ENCODE measurements at places on chromosomes 1 and 21.
A peak's percentile ranks its signal among the peaks of the same experiment; 100 is the strongest.

DNA sequence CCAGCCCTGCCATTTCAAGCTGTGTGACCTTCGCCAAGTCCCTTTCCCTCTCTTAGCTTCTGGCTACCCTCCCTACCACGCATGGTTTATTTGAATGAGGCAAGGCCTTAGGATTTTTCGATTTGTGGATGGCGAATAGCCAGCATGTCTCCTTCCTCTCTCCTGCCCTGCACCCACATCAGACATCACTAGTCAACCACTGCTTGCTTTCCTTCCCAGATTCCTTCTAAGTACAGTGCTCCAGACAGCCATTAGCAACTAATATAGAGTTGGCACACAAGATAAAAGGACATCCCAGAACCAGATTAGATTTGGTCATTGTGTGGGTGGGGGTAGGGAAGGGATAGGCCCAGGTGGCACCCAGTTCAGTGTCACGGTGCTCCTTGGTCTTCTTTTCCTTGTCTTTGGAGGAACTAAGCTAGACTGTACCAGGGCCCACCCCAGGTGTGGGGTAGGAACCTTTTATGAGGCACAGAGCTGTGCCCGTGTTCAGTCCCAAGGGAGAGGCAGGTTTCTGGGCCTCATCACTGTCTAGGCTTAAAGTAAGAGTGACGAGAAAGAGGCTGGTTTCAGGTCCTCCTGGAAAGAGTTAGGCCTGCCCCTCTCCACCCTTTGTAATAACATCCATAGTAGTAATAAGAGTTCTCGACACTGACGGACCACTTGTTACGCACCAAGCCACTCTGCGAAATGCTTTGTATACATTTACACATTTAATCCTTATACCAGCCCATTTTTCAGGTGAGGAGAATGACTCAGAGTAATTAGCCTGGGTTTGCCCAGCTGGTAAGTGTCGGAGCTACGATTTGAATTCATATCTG is 8.6 kb downstream of the ALPL start:
- DNase-seq = no peak

DNA sequence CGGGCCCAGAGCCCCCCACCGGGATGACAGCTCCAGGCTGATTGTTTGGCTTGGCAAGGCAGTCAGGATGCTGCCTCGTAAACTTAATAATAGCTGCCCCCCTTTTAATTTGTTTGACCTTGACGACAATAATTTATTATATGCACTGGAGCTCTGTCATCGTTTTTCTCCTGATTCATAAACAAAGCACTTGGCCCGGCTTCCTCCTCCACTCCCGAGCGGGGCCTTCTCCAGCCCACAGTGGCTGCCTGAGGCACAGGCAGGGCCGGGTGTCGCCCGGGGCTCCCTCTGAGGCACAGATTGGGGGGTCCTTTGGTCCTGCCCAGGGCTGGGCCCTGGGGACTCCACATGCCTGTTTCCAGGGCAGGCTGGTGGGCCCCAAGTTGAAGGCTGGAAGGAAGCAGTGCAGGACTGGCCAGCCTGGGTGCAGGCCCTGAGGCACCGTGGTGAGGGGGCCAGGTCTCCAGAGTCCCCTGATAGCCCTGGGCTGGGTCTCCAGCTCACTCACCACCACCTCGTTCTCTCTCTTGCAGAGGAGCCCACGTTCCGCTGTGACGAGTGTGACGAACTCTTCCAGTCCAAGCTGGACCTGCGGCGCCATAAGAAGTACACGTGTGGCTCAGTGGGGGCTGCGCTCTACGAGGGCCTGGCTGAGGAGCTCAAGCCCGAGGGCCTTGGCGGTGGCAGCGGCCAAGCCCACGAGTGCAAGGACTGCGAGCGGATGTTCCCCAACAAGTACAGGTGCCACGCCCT is 52.0 kb upstream of the ARHGEF16 start:
- no peak for DNase-seq

GRCh38 chr1:34711485-34711884 is 43.4 kb upstream of the GJB5 start:
- DNase-seq = no peak

GRCh38 chr1:156376146-156376545 is 7.1 kb downstream of the RHBG start:
- no peak for DNase-seq

GRCh38 chr21:44874240-44874496 is 678 bp upstream of the PTTG1IP start:
- DNase-seq = no peak

- DNase-seq = no peak
Measured at GRCh38 chr1:168960595-168960994, 145.9 kb upstream of the ATP1B1 start.

GRCh38 chr1:22709891-22710700 is 543 bp upstream of the EPHB2 start:
- no peak for DNase-seq

DNA sequence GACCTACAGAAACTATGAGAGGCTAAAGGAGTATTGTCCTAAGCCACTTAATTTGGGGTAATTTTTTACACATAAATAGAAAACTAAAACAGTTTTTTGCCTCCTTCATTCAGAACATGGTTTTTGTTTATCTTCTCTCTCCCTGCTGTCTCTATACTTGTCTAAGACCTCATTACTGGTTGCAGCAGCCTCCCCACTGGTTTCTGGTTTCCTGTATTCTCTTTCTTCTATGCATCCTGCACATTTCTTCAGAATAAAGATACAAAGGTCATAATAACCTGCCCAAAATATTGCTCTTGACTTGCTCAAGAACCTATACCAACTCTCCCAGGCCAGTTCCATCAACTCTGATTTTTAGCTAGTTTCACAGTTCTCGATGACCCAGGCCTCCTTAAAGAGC is 19.8 kb upstream of the BOLA1 start:
- DNase-seq = no peak

DNA sequence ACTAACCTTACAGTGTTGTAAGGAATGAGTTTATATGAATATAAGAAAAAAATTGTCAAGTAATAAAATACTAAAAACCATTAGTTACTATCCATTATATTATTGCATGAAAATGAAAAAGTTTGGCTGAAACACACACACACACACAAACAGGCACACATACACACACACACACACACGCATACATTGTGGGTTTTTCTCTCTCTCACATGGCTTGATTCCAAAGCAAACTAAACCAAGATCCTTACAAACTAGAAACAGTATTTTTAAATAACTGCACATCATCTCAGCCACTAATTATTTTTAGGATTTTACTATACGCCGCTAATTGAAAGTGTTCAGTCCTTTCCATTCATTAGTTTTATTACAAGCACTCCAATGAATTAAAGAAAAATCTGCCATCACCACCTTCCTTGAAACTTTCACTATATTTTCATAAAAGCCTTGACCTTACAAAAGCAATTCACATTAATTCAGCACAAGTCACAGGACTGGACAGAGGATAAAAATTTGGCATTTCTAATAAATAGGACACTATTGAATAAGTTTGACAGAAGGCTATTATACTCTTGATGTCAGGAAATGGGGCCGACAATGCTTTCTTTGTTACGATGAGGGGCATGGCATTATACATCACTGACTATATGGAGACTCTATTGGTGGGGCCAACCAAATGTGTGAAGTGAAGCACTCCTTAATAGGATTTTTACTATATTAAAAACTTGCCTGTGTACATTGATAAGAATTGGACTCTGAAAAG is 187.0 kb upstream of the ESRRG start:
- DNase-seq = no peak

GRCh38 chr1:54614024-54614423 is 9.3 kb downstream of the FAM151A start:
- no peak for DNase-seq

DNA sequence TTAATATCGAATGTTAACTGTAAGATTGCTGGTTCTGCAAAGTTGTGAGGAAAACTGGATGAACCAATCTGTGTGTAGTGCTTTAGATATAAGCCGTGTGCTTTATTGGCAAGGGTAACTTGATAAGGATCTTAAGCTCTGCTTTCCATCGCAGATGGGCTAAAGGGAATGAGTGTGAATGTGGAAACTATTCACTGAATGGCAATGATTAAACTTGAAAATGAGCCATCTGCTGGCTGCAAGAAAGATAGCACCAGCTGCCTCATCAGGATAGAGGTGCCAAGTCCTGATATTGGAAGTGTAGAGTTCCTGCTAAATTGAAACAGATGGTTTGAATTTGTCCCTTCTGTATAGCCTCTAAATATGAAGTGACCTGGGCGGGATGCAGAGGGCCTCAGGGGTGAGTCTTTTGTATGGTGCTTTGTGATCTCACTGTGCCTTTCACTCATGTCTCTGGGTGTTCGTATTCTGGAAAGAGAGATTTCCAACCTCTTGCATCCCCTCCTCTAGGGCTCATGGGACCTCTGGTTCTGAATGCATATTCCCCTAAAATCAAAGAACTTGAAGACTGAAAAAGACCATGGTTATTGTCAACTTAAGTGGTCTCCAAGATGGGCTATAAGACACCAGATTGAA is 9.2 kb downstream of the FCRL3 start:
- DNase-seq = peak; percentile 6

- DNase-seq = peak; percentile 27
Measured at GRCh38 chr1:67639361-67639760, 45.6 kb upstream of the GADD45A start.

DNA sequence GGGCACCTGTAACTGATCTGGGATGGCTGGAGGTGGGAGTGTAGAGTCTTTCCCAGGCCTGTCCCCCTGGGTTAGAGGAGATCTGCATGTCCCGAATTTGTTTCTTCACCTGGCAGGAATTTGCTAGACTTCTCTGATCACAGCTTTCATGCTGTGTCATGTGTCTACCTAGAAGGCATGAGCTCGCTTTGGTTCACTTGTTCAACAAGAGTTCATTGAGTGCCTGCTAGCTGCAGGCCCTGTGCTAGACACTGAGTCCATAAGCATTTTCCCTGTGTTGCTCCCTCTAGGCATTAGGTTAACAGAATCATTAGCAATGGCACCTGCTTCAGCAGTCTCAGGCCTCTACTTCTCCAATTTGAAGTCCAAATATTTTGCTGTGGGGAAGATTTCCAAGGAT is 101.6 kb downstream of the MTR start:
- DNase-seq = no peak

GRCh38 chr1:204448344-204448964 is 36.8 kb upstream of the PPP1R15B start:
- no peak for DNase-seq

- no peak for DNase-seq
Measured at GRCh38 chr21:34615487-34615814, 538 bp upstream of the RCAN1 start.

DNA sequence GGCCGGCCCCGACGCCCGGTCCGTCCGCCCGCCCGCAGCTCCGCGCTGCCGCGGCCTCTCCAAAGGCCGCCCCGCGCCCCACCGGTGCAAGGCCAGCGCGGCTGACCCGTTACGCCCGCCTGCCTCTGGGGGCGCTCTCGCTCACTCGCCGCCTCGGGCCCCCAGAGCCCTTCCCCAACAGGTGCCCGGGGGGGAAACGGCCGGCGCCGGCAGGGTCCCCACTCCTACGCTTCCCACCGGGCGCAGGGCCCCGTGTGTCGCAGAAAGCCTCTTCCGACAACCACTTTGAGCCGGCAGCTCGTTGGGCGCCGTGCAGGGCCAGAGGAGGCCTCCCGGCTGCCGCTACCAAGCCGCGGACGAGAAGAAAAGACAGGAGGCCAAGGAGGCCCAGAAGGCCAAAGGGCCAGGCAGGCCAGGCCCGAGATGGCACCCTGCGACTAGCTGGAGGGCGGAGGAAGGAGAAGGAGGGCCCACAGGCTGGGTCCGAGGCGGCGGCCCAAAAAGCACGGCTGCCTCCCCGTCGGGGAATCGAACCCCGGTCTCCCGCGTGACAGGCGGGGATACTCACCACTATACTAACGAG is 64.9 kb upstream of the FCGR2A start:
- peak; percentile 86 for DNase-seq

- no peak for DNase-seq
Measured at GRCh38 chr1:15305468-15305770, 58.4 kb downstream of the FHAD1 start.

- DNase-seq = no peak
Measured at GRCh38 chr1:43708002-43708410, 670 bp downstream of the ST3GAL3 start.

GRCh38 chr1:216476341-216476740 is 53.1 kb upstream of the USH2A start:
- no peak for DNase-seq

- no peak for DNase-seq
Measured at GRCh38 chr1:226086776-226087175, 24.3 kb downstream of the H3-3A start.

- DNase-seq = peak; percentile 74
Measured at GRCh38 chr1:217333939-217334338, 297.0 kb downstream of the GPATCH2 start.

- peak; percentile 86 for DNase-seq
Measured at GRCh38 chr1:8070381-8070811, 44.3 kb upstream of the ERRFI1 start.

DNA sequence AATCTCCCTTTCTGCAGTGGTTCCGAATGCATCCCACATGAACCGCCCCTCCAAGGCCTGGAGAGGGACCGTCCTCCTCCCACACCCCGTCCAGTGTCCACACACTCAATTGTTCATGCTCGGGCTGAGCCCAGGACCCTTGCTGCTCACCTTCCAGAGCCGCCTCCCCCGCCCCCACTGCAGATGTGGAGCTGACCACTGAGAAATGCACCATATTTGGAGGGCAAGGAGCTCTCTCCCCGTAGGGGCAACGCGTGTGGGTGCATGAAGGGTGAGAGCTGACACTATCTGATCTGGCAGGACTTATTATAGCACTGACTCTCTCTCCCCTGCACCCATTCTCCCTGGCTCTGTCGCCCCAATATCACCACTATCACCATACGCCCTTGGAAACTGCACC is 4.0 kb upstream of the S100A3 start:
- no peak for DNase-seq

DNA sequence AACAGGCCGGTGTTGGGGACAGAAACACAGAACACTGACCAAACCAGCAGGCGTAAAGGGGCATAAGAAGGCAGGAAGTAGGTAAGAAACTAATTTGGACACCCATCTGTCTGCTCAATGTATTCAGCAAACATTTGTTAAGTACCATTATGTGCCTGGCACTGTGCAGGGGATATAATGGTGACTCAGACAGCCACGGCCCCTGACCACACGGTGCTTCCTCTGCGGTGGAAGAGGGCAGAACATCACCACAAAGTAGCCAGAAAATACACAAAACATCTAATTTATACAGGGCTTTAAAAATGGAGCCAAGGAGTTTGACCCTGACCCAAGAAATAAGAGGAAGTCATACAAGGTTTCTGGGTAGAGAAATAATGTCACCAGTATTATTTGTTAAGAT is 12.9 kb downstream of the DNAJC11 start:
- DNase-seq = no peak

DNA sequence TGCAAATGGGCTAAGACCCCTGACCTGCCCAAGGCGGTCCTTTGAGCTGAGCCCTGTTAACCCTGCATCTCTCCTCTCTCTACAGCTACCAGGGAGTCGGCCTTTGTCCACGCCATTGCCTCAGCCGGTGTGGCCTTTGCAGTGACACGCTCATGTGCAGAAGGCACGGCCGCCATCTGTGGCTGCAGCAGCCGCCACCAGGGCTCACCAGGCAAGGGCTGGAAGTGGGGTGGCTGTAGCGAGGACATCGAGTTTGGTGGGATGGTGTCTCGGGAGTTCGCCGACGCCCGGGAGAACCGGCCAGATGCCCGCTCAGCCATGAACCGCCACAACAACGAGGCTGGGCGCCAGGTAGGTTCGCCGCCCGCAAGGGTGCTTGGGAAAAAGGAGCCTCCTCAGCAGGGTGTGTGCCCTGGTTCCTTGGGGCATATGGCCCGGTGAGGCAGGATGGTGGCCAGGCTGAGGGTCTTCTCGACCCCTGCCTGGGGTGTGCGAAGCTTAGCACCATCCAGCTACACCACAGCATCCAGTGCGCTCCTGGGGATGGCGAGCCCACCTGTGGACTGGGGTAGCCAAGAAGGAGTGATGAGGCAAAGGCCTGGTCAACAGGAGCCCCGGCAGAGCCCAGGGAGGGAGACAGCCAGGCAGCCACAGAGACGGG is 31.8 kb upstream of the ARF1 start:
- DNase-seq = peak; percentile 0

- peak; percentile 72 for DNase-seq
Measured at GRCh38 chr21:34836103-34836932, 167.5 kb downstream of the CLIC6 start.
